ENCODE measurements at places on chromosomes 1 and 21.

- DNase-seq = no peak
Observed at GRCh38 chr1:202658251-202658759, 51.9 kb downstream of the SYT2 start.

GRCh38 chr21:27586326-27586725 is 619.4 kb upstream of the ADAMTS5 start:
- no peak for DNase-seq

- DNase-seq = peak; percentile 10
Observed at GRCh38 chr1:53895421-53895820, 1.4 kb downstream of the DIO1 start.

DNA sequence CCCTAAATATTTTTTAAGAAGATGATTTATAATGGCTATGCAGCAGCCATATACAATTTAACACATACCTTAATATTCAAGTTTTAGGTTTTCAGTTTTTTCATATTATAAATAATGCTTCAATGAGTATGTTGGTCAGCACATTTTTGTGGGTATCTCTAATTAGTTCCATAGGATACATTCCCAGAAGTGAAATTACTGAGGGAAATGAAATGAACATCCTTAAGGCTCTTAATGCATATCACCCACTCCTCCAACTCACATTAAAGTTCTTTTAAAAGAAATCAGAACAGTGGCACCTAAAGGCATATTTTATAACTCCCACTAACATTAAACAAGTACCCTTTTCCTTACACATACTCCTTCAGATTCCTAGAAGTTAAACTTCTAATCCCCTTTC is 56.1 kb downstream of the EYA3 start:
- no peak for DNase-seq

DNA sequence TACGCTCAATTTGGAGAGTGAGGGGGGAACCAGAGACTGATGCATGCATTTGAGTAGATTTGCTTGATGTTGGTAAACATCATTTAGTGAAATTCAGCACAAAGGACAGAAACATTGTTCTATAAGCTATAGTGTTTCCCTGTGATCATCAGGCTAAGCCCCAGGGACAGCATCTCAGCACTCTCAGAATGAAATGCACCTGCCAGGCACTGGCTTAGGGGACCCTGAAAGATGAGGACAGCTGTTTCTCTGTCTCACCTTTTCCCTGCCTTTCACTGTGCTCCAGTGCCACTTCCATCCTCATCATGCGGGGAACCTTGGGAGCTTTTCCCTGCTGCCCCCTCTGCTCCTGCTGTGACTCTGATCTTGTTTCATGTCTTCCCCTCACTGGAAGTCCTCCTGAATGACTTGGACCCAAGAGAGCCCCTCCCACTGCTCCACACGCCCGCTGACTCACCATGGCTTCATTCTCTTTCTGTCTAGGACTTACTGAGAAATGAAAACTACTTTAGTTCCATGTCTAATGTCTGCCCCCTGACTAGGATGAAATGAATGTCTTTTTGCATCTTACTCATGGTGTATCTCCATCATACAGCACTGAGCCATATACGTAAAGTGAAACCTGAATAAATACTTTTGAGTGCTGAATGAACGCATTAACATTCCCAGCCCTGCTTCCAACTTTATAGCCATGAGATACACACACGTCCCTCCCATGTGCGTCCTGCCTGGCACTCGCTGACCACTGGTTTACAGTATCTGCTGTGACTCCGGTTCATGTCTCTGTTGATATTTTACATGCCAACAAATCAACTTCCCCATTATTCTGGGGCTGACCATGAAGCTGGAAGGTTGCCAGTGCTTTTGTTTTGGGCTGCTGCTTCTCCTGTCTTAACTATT is 182.0 kb downstream of the PCP4 start:
- peak; percentile 75 for DNase-seq

DNA sequence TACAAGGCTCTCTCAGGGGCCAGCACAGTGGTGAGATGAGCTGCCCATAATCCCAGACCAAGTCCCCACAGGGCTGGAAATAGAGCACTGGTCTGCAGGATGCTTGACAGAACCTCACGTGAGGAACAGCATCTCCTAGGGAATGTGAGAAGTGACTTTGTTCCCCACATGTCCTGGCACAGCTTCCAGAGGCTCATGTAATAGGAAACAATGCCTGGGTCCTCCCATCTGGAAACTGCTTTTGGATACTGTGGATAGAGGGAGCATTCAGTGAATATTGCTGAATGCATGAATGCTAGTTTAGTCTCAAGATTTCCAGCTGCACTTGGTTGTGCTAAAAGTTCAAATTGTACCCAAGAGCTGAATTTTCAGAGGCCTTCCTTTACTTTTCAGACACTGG is 146.2 kb downstream of the TNR start:
- no peak for DNase-seq

DNA sequence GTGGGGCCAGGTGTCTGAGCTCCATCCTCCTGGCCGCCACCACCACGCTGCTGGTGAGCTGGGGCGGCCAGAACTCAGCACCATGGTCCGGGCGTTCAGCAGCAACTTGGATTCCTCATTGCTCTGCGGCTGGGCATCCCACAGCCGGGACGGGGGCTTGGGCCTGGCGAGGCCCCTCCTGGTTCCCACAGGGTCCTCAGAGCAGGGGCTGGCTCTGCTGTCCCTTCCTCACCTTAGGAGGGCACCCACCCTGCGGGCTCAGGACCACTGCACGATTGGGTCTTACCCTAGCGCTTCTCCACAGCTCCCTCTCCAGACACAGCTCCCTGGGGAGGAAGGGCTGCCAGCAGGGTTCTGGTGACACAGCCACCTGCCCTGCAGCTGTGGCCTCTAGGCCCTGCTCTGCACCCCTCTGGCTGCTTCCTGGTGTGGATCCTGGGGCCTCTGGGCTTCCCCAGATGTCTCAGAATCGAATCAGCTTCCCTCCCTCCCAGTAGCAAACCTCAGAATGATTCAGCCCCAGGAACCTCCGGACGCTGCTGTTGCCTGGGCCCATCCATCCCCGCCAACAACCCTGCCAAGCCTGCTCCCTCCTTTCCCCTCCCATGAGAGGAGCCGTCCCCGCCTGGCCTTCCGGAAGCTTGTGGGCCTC is 25.0 kb downstream of the CRYAA start:
- DNase-seq = peak; percentile 63

DNA sequence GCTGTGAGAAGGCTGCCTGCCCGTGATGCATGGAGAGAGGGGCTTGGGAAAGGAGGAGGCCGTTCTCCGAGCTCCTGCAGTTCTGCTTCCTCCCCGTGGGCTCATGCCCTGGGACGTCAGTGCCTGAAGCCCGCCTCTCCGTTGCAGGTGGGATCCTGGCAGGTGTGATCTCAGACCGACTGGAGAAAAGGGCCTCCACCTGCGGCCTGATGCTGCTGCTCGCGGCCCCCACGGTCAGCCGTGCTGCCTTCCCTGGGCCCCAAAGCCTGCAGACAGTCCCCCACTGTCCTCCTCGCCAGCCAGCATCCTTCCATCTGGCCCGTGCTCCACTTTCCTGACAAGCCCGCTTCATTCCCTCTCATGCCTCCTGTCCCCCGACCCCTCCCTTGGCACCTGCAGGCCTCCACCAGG is 50.9 kb downstream of the SLC37A1 start:
- DNase-seq = no peak

DNA sequence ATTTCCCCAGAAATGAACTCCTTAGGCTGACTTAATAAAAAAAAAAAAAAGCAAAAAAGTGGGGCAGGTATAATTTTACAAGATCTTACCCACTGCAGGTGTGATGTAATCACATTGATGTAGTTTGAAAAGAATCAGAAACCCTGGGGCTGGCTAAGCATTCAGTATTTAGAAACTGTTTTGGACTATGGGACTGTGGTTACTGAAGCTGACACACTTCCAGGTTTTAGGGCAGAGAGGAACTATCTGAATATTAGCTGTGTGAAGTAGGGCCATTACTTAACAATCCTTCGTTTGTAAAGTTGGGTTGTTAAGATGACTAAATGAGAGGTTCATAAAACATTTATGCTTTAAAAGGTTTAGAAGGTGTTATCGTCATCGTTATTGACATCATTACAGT is 165.3 kb downstream of the FASLG start:
- DNase-seq = peak; percentile 36

- DNase-seq = no peak
Observed at GRCh38 chr1:21668232-21668950, 766 bp downstream of the RAP1GAP start.
